ENCODE measurements at places on chromosomes 7 and 10.

DNA sequence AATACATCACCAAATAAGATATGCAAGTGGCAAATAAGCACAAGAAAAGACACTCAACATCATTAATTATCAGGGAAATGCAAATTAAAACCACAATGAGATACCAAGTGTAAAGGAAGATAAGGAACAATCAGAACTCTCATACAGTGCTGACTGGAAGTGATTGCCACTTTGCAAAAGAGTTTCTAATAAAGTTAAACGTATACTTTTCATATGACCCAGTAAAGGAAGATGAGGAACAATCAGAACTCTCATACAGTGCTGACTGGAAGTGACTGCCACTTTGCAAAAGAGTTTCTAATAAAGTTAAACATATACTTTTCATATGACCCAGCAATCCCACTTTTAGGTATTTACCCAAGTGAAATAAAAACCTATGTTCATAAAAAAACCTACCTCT is 12.2 kb upstream of the JMJD1C start:
- no peak for DNase-seq

DNA sequence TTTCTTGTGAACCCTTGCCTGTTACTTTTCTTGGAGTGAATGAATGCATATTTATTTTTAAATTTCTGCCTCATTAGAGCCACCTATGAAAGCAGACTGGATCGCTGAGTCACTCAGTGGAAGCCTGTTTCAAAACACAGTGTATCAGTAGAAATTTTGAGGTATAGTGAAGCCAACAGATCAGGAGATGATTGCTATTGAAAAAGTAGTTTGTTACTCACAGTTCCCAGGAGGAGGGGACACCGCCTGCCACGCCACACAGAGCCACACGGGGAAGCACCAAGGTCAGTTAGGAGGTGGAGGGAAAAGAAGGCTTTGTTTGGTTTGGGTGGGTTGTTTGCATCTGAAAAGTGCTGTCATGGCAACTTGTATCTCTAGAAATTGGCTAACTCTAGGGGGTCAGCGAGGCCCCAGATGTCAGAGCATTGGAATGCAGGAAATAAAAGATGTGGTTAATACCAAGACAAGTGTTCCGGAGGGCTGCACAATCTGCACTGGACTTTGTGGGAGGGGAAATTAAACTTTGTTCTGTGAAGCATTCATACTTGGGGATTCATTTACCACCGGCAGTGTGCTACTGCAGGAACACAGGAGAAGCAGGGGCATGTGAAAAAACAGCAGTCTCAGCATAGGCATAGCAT is 106.4 kb upstream of the SDK1 start:
- no peak for DNase-seq

GRCh38 chr7:5557920-5558401 is 134.3 kb upstream of the TNRC18 start:
- no peak for DNase-seq

DNA sequence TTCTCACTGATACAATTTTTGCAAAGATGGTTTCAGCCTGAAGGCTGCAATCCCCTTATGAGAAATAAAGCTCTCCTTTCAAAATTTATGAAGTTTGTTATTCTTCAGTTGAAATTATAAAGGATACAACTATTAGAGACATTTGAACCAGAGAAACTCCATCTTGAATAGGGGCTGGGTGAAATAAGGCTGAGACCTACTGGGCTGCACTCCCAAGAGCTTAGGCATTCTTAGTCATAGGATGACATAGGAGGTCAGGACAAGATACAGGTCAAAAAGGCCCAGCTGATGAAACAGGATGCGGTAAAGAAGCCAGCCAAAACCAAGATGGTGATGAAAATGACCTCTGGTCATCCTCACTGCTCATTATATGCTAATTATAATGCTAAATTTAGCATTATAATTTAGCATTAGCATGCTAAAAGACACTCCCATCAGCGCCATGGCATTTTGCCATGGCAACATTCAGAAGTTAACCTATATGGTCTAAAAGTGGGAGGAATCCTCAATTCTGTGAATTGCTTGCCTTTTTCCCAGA is 22.4 kb upstream of the IFIT1B start:
- DNase-seq: no peak

DNA sequence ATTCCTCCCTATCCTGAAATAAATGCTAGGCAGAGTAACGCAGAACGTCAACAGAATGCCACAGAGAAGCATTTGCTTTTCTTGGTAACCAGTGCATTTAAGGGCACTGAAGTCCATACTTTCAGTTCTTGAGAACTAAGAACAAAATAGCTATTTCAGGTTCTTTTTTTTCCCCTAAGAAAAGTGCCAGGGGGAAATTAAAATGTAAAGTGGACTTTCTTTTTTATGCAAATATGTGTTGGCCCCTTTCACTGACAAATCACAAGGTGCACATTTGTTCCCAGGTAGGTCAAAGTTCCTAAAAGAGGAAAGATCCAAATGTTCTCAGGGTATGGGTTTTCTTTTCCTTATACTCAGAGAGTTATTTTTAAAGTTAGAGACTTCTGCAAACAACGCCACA is 151.5 kb downstream of the HPSE2 start:
- no peak for DNase-seq

GRCh38 chr7:29843093-29843492 is 36.8 kb downstream of the WIPF3 start:
- no peak for DNase-seq

DNA sequence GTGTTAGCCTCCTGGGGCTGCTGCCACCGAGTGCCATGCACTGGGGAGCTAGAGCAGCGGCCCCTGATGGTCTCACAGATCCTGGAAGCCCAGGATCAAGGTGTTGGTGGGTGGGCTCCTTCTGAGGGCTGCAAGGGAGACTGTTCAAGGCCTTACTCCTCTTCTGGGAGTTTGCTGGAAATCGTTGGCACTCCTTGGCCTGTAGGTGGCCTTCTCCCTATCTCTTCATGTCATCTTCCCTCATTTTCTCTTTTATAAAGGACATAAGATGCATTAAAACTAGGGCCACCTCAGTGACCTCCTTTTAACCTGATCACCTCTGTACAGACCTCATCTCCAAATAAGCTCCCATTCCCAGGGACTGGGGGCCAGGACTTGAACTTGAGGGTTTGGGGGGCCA is 27.0 kb upstream of the ZNF862 start:
- DNase-seq: no peak

DNA sequence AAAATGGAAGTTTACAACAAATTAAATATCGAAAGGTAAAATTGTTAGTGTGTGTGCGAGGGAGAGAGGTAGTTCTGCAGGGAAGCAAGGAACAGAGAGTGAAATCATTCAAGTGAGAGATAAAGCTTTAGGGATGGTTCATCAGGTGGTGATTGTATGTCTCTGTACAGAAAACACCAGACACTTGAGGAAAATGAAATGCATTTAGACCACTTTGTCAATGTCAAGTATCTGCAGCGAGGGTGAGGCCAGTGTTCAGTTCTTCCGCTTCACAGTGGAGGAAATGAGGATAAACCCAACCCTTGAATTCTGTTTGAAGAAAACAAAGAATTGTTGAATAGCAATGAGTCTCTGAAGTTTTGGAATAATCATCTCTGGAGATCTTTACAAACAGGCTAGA is 14.4 kb upstream of the ITGB1 start:
- DNase-seq: no peak

- DNase-seq: no peak
Measured at GRCh38 chr10:29141761-29142160, 147.1 kb upstream of the LYZL1 start.

GRCh38 chr7:91311839-91312238 is 47.6 kb downstream of the FZD1 start:
- no peak for DNase-seq

GRCh38 chr10:475709-476454 is 213.6 kb downstream of the DIP2C start:
- no peak for DNase-seq

GRCh38 chr10:110756876-110757275 is 112.7 kb downstream of the RBM20 start:
- no peak for DNase-seq

DNA sequence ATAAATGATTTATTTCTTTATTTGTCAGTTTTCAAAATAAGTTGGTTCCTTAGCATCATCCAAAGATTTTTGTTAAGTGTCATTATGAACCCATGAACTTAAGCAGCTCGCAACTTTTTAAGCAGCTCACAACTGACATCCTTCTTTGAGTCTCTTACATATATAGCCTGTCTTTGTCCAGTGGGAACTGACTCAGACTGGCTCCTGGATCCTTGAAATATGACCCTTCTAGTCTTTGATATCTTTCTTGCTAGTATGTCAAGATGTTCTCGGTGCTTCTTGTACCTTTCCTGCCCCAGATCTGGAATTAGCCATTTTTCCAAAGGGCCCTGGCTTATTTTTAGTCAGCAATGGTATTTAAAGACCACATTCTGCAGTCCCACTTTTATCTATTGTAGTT is 53.9 kb upstream of the ARID5B start:
- DNase-seq: no peak

GRCh38 chr7:84546403-84546802 is 351.8 kb upstream of the SEMA3A start:
- no peak for DNase-seq

DNA sequence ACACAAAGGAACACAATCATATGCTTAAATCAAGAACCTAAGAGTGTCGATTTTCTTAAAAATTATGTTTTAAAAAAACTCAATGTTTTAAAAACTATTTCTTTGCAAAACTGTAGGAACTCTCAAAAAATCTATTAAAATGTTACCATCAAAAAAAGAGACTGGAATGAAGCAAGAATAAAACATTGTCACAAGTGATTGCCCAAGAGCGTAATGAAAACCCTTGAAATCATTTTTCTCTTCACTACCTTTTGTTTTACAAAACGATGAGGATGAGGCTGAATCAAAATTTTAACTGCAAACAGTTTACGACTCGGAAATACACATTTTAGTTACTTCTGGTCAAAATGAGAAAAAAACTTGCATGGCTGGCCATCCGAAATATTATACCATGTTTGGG is 855 bp downstream of the YME1L1 start:
- DNase-seq: no peak

GRCh38 chr7:103685646-103686045 is 239.6 kb upstream of the SLC26A5 start:
- DNase-seq: no peak

DNA sequence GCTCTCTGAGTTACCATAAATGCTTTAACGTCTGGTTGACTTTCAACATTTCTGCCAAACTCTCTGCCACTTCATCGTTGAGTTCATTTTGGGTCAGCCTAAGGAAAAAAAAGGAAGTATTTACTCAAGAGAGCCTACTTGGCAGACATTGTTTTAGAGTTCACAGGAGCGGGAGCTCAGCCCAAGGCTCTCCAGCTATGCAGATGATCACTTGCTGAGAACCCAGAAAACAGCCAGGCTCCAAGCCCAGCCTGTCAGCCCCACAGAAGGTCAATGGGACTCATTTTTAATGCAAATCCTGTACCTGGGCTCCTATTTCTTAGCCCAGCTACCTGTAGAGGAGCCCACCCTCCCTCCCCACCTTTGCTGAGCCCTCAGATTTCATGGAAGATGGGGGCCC is 45.5 kb downstream of the NOD1 start:
- no peak for DNase-seq

DNA sequence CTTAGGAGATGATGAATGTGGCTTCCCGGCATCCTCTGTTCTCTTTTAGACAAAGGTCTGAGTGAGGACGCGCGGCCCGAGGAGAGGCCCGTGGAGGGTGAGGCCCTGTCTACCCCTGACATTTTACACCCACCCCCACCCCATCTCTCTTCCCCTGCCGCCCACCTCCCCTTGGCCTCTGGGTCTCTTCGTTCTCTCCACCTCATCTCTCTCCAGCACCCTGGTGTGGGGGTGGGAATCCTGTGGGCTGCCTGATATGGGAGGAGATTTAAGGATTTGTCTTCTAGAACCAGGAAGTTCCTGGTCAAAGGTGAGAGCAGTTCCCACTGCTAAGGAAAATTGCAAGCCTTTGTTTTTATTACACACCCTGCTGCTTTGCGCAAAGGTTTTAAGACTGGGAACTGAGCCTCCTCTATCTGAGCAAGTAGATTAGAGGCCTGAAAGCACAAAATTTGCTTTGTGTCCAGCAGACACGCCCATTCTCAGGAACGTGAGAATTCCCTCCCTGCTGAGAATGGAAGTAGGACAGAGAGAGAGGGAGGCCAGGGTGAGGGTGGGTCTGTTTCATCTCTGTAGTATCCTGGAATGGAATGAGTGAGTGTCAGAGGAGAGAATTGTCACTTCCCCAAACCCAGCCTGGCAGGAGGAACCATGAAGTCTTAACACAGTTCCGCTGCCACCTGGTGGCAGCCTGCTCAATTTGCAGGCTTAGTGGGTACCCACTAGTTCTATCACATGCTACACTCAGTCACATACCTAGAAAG is 91.2 kb downstream of the GTF2IRD1 start:
- DNase-seq: no peak

DNA sequence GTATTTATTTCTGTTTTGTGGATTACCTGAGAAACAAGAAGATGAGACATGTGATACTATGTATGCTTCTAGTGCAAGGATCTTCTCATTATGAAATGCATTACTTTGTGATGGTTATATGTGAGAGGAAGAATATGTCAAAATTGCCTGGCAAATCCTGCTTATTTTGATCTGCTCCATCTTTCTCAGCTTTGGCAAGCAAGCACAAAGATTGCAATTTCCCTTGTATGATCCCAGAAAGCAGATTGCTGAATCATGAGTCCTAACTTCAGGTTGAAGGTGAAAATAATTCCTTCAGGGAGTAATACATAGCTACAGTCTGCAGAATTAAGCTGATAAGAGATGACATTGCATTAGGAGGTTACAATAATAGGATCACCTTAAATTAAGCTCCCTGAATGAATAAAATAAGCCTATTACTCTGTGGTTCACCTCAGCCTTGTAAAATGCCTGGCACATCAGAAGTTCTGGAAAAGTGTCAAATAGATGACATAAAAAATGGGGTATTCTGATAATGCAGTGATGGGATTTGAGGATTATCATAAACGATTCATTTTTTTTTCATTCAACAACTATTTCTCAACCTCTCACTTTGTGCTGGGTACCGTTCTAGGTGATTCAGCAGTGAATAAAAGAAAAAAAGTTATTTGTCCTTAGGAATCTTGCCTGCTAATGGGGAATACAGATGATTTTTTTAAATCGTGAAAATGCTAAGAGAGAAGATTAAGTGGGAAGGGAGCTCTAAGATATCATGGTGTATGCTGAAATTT is 120.7 kb downstream of the CHN2 start:
- DNase-seq: no peak

DNA sequence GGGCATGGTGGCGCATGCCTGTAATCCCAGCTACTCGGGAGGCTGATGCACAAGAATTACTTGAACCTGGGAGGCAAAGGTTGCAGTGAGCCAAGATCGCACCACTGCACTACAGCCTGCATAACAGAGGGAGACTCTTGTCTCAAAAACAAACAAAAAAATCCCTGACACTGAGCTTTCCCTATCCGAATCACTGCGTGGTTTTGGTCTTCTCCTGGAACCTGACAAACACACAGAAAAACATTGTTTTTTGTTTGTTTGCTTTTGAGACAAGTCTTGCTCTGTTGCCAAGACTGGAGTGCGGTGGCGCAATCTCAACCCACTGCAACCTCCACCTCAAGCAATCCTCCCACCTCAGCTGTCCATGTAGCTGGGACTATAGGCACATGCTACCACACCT is 50.4 kb upstream of the PTPRN2 start:
- DNase-seq: no peak

DNA sequence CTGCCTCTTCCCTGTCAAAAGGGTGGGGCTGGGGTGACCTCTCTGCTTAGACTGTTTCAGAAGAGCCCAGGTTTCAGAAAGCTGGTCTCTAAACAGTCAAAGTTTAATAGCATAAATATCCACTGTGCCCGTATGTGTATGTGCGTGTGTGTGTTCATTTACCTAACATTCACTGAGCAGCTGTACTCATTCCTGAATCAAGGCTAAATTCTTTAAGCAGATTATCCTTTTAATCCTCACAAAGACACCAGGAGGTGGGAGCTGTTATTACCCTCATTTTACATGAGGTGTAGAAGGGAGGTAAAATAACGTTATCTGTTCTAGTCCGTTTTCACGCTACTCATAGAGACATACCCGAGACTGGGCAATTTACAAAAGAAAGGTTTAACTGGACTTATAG is 72.2 kb downstream of the RSU1 start:
- DNase-seq: no peak
